EH (cell line): ENCODE measurements at places on chromosomes 4 and X.

- no peak for DNase-seq
Measured at GRCh38 chr4:128289523-128290158, 2.0 kb upstream of the PGRMC2 start.

- no peak for DNase-seq
Measured at GRCh38 chr4:4720646-4721045, 138.8 kb upstream of the MSX1 start.

- no peak for DNase-seq
Measured at GRCh38 chr4:3760841-3761240, 5.3 kb upstream of the ADRA2C start.

DNA sequence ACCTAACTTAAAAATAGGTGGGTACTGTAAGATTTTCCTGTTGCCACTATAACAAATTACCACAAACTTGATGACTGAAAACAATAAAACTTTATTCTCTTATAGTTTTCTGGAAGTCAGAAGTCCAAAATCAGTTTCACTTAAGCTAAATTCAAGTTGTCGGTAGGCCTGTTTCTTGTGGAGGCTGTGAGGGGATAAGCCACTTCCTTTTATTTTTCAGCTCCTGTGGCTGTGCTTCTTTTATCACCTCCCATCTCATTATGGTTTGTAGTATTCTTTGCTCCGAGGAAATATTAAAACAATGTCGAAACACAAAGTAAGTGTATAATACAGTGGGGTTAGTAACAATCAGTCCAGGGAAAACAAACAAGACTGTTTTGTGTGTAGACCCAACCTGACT lies 610.5 kb upstream of the TECRL start:
- DNase-seq: no peak

DNA sequence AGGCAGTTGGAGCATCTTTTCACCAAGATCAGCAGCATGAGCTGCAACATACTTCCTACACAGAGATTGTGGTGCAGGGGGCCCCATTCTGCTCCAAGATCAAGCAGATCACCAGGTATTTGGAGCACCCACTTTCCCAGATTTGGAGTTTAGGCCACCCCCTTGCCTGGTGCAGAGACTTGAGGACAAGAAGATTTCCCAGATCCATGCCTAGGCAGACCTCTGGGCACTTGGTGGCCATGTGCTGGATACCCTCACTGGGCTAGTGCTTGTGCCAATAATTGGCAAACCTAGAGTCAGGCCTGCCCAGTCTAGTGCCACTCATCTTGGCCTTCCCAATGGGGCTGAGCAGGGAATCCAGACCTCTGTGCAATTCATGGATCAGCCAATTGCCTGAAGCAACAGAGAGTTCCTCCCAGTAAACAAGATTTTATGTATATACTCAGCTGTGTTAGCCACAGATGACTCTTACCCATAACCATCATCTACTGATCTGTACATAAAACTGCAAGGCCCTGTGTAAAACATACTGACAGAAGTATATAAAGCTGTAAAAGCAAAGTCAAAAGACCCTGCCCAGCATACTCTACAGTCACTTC lies 228.4 kb upstream of the EMCN start:
- no peak for DNase-seq

- DNase-seq: no peak
Measured at GRCh38 chr4:75141162-75141561, 208.2 kb downstream of the PARM1 start.

DNA sequence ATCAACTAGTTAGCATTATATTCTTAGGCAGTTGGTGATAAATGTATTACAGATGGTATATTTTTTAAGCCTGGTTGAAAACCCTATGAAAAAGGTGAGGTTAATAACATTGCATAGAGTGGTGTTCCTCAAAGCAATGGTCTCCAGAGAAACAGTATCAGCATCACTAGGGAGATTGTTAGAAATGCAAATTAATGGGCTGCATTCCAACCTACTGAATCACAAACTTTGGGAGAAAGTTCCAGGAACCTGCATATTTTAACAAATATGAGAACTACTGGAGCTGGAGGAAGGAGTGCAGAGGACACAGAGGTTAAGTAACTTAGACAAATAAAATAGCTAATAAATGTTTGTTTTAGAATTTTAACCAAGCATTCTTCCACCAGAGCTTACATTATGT lies 166.9 kb upstream of the PCDH10 start:
- DNase-seq: no peak

GRCh38 chr4:155679343-155679742 lies 12.7 kb downstream of the GUCY1A1 start:
- DNase-seq: peak; percentile 18

GRCh38 chr4:119721878-119722277 lies 93.3 kb upstream of the PDE5A start:
- DNase-seq: no peak

GRCh38 chrX:86194758-86195157 lies 46.5 kb downstream of the DACH2 start:
- DNase-seq: no peak

DNA sequence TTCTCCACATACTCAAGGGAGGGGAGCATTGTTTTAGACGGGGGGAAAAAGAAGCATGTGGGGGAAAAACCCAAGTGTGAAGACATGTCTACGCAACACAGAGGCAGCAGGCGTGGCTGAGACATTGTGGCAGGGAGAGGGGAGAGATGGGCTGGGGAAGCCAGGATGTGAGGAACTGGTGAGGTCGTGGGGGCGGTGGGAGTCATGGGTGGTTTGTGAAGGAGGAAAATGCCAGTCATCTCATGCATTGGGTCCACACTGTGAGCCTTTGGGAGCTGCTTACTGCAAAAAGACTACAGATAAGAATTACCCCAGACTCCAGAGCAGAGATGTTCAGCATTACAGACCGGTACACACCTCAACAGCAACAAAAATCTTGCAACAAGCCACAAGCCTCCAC lies 2.1 kb downstream of the JAKMIP1 start:
- no peak for DNase-seq

DNA sequence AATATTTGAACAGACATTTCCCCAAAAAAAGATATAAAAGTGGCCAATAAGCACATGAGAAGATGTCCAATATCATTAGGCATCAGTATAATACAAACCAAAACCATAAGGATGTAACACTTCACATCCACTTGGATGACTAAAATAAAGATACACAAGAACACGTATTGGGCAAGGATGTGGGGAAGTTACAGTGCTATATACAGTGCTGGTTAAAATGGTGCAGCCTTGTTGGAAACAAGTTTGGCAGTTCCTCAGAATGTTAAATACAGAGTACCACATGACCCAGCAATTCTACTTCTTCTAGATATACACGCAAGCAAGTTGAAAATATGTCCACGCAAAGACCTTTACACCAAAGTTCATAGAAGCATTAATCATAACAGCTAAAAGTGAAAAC lies 58.9 kb downstream of the HAUS3 start:
- DNase-seq: no peak

DNA sequence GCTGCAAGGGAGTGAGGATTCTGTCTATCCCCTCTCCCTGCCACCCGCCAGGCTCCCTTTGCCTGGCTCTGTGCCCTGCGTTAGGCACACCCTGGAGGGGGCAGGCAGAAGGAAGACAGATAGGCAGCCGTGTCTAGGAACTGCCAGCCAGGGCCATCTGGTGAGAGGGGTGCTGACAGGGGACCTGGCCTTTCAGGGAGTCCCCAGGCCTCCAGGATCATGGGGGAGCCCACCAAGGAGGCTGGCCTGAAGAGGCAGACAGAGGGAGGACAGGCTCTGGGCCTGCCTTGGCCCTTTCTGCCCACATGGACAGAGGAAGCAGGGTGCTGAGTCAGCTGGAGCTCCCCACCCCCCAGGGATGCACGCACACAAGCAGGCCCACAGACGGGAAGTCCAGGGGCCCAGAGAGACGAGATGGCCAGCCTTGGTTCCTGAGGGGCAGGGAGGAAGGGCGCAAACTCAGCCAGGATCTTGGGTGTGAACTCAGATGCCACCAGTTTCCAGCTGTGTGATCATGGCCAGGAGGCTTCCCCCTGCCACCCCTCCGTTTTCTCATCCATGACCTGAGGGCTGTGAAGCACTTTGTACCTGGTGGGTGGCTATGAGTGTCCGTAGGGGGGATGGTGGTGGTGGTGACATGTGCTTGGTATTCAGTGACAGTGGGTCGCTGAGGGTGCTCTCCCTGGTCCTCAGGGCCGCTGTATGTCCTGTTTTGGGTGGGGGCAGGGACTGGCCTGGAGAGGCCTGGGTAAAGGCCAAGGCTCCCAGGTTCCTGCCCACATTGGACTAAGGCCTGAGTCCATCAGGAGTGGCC lies 1.8 kb downstream of the SH3BP2 start:
- DNase-seq: peak; percentile 86

GRCh38 chr4:81352446-81352835 lies 119.3 kb downstream of the RASGEF1B start:
- peak; percentile 26 for DNase-seq

DNA sequence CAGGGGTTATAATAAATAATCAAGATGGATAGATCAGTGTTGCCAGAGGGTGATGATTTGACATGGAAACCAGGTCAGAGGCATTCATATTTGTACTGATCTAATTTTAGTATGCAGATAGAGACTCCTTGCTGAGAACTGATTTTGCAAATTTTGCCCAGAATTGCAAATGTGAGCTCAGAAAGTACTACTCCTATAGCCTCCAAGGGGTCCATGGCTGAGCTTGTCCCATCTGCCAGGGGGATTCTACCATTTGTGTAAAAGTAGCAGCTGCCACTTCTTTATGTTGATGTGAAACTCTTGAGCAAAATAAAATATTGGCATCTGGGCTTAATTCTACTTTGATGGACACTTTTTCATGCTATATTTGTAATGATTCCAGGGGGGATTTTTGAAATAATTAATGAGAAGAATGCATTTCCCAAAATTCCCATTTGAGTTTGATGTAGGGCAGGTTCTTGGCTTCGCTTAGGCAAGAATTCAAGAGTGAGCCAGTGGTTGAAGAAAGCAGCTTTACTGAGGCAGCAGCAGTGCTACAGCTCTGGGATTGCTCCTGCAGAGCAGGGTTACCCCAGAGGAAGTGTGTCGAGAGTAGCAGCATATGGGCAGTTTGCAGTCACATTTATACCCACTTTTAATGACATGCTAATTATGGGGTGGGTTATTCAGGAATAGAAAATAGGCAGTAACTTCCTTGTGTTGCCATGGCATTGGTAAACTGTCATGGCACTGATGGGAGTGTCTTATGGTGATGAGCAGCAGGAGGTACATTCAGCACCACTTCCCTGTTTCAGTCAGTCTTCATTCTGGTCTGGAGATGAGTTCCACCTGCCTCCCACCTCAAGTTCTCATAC lies 38.7 kb upstream of the DCLK2 start:
- no peak for DNase-seq

GRCh38 chr4:89247951-89248350 lies 59.6 kb downstream of the GPRIN3 start:
- no peak for DNase-seq

- DNase-seq: peak; percentile 55
Measured at GRCh38 chrX:22135994-22136684, 104.0 kb downstream of the PHEX start.

DNA sequence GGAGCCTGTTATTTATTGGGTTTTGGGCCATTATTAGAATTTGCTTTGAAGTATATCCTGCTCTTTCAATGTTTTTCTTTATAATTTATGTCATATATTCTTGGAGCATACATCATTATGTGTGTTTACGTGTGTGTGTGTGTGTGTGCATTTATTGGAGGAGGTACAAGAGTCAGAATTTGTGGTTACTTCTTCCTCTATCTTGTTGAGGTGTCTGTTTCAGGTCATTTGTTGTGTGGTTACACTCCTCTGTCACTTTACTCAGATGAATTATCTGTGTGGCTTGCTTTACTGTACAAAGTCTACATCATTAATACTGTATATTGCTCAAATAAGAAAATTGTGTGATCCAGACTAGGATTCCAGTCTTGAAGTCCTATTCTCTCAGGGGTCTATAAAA lies 1957.4 kb upstream of the TENM3 start:
- DNase-seq: no peak

GRCh38 chr4:126271292-126271691 lies 956.5 kb downstream of the FAT4 start:
- no peak for DNase-seq

DNA sequence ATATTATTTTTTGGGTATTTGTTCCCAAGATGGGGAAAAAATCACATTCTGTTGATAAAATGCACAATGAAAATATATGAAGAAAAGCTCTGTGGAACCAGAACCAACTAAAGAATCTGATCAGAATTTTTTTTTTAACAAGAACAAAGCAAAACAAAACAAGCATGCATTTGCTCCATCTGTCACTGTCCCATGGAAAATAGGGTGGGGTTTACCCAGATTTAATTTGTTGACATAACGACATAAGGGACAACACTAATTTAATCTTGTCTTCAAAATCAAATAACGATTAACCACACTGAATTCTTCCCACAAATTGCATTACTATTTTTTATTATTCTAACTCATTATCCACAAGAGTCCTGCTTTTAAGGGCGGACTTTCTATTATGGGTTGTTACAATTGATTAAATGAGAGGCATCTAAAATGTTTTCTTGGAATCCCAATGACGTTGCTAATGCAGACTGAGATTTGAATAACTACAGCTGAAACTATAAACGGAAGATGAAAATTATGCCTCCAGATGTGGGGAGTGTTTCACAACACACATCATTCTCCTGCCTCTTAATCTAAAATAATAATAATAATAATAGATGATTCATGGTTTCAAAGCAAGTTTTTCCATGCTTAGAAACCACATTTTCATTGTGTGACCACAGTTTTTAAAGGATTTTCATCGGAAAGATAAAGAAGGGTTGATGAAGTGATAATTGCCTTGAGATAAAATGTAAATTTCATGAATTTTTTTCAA lies 307.0 kb upstream of the CPEB2 start:
- DNase-seq: no peak

GRCh38 chr4:72136429-72136828 lies 104.6 kb downstream of the NPFFR2 start:
- no peak for DNase-seq

GRCh38 chrX:47850901-47851300 lies 14.2 kb downstream of the ZNF81 start:
- no peak for DNase-seq

- DNase-seq: peak; percentile 19
Measured at GRCh38 chrX:147917700-147918695, 6.3 kb downstream of the FMR1 start.

DNA sequence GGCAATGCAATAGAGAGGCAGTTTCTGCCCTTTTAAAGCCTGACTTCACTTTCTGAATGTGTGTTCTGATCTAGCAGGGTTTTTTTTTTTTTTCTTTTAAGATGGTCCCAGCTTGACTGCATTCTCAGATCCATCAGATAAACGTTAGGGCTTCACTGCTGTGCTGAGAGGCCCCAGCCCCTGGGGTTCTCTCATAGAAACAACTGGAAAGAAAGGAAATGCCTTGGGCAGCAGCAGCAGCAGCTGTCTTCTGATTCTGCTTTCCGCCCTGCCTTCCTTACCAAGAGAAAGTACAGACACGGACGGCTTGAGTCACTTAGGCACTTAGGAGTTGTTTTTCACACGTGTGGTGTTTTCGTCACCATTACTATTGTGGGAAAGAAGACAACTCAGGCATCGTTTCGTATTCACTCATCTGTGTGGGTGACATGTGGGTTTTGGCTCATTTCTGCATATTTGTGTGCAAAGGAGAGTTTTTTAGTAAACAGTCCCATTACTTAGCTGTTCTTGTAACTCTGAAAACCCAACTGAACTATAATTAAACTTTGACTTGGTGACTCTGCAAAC lies 172.0 kb downstream of the PTTG2 start:
- DNase-seq: peak; percentile 95
